Stimulated activated CD4-positive, alpha-beta T cell treated with anti-CD3 and anti-CD28 coated beads, Interleukin-12 subunit alpha, Interleukin-12 subunit beta, amount 100 ng/mL, for 48 hours (primary cell): ENCODE measurements at places on chromosomes 16 and 17.

GRCh38 chr17:79530361-79531105 is 80.3 kb downstream of the RBFOX3 start:
- no peak for DNase-seq

DNA sequence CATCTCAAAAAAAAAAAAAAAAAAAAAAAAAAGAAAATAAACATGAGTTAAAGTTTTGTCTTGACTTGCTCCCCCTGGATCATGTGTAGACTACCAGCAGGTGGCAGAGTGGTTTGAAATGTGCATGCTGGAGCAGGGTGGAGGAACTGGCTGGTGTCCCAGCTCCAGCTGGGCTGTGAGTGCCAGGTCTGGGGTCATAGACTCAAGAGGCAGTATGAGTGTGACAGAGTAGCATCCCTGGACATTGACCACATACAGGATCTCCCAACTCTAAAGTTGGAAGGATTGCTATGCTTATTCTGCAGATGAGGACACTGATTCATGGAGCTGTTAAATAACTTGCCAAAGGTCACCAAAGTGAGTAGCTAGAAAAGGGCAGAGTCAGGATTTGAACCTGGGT is 198.0 kb upstream of the MPHOSPH6 start:
- no peak for DNase-seq

GRCh38 chr16:53893731-53894435 is 189.9 kb downstream of the FTO start:
- DNase-seq = no peak

DNA sequence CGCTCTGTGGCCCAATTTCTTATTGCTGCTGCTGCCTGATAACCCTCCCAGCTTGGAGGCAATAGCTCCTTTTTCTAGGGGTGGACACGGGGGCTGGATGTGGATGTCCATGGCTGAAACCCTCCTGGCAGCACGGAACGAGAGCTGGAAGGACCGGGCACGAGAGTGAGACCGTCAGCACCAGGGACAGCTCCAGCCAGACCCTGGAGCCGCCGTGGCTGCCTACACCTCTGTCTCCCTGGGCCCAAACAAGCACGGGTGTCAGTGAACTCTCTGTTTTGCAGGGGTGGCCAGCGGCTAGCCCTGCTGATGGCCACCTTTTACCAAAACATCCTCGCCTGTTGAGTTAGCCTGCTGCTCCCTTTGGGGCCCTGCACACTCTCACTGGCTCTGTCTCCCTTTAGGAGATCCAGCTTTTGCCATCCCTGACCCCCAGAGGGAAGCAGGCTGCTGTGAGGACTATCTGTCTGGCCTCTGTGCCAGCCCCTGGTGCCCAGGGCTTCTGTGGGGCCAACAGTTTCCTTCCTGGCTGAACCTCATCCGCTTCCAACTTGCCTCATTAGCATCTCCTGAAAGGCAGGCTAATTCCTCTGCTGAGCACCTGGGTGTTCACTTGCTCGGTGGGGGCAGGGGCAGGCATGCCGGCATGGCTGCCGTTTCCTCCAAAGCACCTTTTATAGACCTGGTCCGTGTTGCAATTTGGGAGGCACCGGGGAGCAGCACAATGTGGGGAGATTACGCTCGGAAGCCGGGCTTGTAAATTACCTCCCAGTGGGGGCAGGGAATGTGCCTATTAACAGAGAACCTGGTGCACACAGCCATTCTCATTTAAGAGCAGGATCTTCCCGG is 118.1 kb downstream of the ENGASE start:
- DNase-seq = no peak

GRCh38 chr16:57042157-57043111 is 49.9 kb upstream of the CPNE2 start:
- DNase-seq = peak; percentile 74

GRCh38 chr16:3171855-3172593 is 16.0 kb upstream of the OR1F1 start:
- DNase-seq = peak; percentile 62

DNA sequence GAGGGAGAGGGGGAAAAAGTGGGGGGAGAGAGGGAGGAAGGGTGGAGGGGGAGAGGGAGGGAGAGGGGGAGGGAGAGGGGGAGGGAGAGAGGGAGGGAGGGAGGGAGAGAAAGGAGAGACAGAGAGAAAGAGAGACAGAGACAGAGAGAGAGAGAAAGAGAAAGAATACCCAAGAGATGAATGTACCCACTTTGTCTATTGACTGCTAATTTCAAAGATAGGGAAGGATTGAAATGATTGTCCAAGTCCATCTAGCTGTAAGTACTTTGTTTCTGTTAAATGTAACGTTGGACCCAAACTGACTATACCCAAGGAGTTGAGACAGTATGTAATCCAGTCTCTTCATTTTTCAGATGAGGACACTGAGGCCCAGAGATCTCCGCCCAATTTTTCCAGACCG is 374.9 kb downstream of the GRIN2A start:
- no peak for DNase-seq

DNA sequence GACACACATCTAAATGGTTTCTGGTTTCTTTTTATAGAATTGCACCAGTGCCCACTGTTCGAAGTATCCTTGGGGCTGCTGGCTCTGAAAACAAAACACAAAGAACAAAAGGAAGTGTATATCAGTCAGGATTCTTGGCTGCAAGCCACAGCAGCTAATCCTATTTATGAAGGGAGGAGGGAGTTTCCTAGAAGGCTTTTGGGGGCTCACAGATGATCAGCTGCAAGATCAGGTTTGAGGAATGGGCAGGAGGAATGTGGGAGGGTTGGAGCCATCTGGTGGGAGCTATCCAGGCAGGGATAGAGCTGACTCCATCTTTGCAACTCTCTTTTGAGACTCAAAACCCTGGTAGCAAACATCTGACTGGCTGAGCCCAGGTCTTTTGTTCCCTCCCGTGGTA is 118.3 kb upstream of the EEF2KMT start:
- no peak for DNase-seq

DNA sequence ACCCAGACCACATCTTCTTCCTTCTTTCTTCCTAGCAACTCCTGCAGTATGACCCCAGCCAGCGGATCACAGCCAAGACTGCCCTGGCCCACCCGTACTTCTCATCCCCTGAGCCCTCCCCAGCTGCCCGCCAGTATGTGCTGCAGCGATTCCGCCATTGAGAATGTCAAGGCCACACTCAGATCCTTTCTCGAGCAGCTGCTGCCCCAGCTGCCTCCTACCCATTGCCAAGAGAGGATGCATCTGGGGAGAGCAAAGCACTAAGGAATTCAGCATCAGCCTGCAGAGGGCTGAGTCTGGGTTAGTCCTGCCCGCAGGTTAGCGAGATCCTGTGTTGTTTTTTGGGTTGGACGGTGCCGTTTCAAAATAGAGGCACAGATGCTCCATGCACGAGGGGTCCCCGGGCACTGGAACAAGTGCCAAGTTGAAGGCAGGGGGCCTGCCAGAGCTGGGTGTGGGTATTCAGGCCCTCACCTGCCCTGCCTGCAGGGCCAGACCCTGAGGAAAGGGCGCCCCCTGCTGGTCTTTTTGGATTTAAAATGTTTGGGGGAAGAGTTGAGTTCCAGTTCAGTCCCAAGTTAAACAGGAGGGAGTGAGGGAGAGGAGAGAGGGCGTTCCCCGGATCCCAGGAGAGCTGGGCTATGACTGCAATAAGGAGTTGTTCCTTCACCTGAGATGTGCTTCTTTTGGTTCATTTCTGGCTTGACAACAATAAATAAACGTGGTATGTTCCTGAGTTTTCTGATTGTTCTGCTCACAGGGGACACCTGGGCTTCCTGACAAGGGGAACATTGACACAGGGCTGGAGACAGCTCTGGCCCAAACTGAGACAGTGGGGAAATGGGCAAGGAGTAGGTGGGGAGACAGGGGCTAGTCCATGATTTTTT is 4.9 kb downstream of the CDK3 start:
- DNase-seq = peak; percentile 95

GRCh38 chr16:52800432-52800831 is 252.3 kb downstream of the CHD9NB start:
- DNase-seq = no peak

GRCh38 chr16:69934751-69935150 is 16.4 kb upstream of the CLEC18A start:
- DNase-seq = no peak

DNA sequence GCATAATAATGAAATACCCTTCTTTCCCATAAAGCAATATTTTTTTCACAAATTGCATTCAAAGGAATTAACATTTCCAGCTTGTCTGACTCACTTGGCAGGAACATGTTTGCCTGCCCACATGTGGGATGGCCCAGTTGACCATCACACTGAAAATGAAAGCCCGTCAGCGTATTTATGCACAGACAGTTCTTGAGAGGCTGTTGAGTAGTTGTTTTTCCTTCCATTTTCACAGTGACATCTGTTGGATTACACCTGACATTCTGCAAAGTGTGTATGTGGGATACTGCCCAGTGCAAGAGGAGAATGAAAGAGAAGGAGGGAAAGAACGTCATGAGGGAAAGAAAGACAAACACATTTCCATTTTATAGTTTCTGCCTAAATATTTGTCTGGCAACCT is 29.7 kb downstream of the HS3ST4 start:
- no peak for DNase-seq

DNA sequence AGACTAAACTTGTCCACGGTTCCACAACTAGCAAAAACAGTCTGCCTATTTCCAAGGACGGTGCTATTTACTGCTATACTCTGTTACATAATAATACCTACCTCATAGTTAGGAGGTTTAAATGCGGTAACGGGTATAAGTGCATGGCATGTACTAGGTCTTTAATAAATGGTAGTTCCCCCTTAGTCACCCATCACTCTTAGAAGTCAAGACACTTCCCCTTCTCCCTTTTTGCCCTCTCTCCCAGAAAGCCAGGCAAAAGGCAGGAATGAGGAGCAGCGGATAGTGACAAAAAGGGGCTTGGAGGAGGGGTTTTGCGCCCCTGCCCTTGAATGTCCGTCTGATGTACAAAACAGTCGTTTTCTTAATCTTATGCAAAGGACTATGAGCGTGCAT is 1.1 kb upstream of the LSM12 start:
- no peak for DNase-seq

GRCh38 chr16:62821824-62822223 is 785.6 kb upstream of the CDH8 start:
- no peak for DNase-seq

DNA sequence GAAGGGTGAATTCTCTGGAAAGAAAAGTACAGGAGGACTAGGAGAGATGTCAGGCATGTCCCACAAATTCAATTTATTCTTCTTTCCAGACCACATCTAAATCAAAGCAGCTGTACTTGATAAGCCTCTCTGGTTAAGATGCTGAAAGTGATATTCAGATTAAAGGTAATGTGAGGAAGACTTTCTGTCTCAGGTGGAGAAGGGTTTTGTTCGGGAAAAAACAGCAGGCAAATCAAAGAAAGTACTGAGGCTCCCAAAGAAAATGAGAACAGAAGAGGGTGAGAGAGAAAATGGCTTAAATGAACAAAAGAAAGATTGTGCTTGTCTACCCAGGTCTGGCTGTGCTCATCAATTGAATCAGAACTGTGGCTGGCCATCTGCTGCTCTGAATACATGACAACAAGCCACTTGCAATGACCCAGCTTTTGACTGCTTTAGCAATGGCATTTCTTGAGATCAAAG is 55.6 kb downstream of the MMD start:
- no peak for DNase-seq
